ENCODE measurements at places on chromosomes 6 and 20. TPM values are rescaled to one million over a fixed set of nuclear protein-coding genes. Genes with fewer than 3 reads are reported as not detected.
A peak's percentile ranks its signal among the peaks of the same experiment; 100 is the strongest.

Gene TGM3
- total RNA-seq, result not detected

Gene METTL24
- total RNA-seq, result not detected

Gene LRFN2
- total RNA-seq, result not detected

Gene C20orf144
- total RNA-seq, result 0.07 TPM

Gene TAF8
- 17.3 TPM for total RNA-seq

Gene CPXM1
- not detected for total RNA-seq

Gene WFDC5
- 0.51 TPM for total RNA-seq

Gene PNPLA1
- not detected for total RNA-seq

Gene GRIK2
- total RNA-seq, result not detected

Gene XKR7
- total RNA-seq, result not detected

Gene GABBR1
- total RNA-seq, result 12.2 TPM

GRCh38 chr6:136921936-136922684 lies at the start of gene SLC35D3:
TSS of gene SLC35D3 (plus strand) at chr6:136922301. CDS start at chr6:136922429, 128 bp downstream.
- peak; percentile 15 for DNase-seq

DNA sequence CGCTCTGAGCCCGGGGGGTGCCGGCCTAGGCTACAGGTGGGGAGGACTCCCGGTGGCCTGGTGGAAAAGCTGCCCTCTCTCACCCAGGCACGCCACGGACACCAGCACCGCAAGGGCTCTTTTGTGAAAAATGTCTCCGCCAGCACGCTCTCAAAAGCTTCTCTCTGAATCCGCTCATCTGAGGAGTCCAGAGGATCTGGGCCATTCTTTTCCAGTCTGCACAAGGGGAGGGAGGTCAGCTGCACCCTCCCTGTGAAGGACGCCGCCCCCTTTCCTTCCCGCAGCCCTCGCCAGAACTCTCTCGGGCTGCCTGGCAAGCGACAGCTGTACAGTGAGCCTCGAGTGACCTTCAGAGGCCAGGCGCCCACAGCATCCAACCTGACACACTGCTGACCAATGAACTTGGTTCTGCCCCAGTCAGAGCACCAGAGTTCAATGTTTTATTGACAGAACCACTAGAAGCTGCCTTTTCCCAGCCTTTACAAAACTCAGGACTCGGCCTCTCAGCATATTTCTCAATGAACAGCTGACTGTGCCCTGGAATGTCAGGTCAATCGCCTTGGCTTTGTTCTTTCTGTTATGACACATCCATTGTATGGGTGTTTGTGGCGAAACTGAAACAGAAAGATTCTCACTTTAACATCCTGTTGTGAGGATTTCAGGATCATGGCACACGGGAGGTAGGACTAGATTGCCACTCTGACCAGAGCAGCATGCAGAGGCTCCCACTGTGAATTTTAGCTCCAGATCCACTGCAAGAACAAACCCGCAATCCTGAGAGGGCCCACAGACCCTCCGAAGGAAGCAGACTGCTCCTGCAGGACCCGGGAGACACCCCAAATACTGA lies 26.7 kb downstream of the SERPINB9 start:
- DNase-seq, result no peak

- no peak for DNase-seq
Observed at GRCh38 chr6:135159531-135159930, 21.6 kb upstream of the MYB start.

- peak; percentile 53 for DNase-seq
Observed at GRCh38 chr6:6781172-6781872, 192.8 kb downstream of the LY86 start.

- no peak for DNase-seq
Observed at GRCh38 chr6:167108278-167108677, 14.6 kb upstream of the CCR6 start.

GRCh38 chr6:30810813-30811339 lies 66.5 kb upstream of the IER3 start:
- DNase-seq, result peak; percentile 100

DNA sequence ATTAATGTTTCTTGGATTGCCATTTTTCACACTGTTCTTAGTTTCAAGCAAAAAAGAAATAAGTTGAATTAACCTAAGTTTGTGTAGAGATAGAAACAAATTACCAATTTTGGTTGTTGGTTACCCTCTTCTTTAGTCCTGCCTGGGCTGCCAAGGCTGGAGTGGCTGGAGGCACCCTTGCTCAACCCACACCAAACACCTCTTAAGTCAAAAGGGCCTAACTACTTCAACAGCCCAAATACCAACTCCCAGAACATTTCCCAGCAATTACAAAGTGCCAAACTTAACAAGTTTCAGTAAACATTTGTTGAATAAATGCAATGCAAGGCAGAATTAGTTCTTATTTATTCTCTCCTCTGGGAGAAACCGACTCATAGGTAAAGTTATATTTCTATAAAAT lies 38.1 kb upstream of the TMEM181 start:
- DNase-seq, result no peak

GRCh38 chr6:144158133-144158532 lies 7.8 kb downstream of the STX11 start:
- no peak for DNase-seq

GRCh38 chr6:37946057-37946456 lies 126.5 kb downstream of the ZFAND3 start:
- DNase-seq, result no peak

DNA sequence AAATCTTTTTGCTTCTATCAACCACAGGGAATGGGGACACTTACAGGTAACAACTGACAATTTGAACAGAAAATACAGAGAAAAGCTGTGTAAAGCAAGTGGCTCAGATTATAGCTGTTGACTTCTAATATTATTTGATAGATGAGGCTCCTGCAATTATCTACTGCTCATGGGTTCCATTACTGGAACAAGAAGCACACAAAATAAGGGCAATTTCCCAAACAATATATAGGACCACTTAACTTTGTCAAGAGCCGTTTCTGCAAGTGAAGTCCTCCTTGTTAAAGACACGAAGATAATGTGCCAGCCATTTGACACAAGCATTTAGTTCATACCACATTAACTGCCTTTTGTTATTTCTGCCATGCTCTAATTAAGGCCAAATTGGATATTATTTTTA lies 315.5 kb upstream of the ARID1B start:
- DNase-seq, result no peak

DNA sequence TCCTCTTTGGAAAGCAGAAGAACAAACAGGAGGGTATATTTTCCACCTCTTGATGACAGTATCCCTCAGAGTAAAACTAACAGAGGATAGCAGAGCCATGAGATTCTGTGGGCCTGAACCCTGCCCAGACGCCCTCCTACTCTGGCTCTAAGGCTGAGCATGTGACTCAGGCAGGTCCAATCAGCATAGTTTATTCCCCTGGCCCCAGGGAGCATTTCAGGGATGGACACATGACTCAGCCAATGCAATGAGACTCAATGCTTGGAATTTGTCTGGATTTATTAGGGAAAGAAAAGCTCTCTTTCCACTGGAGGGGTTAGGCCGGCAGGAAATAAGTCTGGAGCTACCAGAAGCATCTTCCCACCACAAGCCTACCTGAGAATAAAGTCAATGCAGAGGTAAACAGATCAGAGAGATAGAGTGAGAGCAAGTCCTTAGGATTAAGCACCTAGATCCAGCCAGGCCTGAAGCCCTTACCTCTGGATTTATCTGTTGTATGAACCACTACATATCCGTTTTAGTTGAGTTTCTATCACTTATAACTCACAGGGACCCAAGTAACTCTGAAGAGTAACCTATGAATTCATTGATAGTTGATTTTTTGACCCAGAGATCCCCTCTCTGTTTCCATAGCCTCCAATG lies 68.2 kb upstream of the EYA2 start:
- DNase-seq, result no peak

- peak; percentile 33 for DNase-seq
Observed at GRCh38 chr6:87213364-87213763, 58.0 kb downstream of the ZNF292 start.

- no peak for DNase-seq
Observed at GRCh38 chr6:16491666-16492313, 253.4 kb downstream of the GMPR start.

DNA sequence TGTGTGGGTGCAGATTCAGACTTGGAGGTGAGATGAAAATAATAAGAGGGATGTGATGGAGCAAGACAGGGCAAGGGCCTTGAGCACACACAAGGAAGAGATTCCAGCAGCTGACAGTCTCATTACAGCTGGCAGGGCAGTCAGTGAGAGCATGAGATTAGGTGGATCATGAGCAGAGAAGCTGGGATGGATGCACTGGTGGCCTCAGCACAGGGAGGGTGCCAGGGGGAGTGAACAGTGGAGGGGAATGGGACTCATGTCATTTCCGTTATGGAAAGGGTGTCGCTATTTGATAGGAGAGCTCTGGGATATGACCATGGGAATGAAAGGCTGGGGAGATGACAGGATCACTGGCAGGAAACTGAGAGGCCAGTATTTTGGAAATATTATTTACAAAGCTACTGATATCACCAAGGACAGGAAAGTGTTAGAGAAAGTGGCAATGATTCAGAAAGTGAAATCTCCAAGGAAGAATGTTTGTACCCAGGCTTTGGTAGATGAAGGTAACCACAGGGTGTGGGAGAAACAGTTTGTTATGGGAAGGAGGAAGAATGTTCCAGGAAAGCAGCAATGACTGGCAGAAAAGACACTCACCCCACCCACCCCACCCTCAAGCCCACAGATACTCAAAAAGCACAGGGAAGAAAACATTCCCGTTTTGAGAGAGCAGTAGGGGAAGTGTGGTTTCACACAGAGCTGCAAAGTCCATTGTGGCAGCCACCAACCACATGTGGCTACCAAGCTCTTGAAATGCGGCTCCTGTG lies 214.7 kb upstream of the PROKR2 start:
- DNase-seq, result peak; percentile 45

- DNase-seq, result peak; percentile 9
Observed at GRCh38 chr6:74851596-74851995, 354.3 kb downstream of the COL12A1 start.

- no peak for DNase-seq
Observed at GRCh38 chr6:22062807-22063408, 233.9 kb downstream of the PRL start.

- peak; percentile 19 for DNase-seq
Observed at GRCh38 chr20:45592574-45593189, 13.6 kb upstream of the WFDC8 start.

- no peak for DNase-seq
Observed at GRCh38 chr6:131061751-131062119, 1.3 kb downstream of the EPB41L2 start.

DNA sequence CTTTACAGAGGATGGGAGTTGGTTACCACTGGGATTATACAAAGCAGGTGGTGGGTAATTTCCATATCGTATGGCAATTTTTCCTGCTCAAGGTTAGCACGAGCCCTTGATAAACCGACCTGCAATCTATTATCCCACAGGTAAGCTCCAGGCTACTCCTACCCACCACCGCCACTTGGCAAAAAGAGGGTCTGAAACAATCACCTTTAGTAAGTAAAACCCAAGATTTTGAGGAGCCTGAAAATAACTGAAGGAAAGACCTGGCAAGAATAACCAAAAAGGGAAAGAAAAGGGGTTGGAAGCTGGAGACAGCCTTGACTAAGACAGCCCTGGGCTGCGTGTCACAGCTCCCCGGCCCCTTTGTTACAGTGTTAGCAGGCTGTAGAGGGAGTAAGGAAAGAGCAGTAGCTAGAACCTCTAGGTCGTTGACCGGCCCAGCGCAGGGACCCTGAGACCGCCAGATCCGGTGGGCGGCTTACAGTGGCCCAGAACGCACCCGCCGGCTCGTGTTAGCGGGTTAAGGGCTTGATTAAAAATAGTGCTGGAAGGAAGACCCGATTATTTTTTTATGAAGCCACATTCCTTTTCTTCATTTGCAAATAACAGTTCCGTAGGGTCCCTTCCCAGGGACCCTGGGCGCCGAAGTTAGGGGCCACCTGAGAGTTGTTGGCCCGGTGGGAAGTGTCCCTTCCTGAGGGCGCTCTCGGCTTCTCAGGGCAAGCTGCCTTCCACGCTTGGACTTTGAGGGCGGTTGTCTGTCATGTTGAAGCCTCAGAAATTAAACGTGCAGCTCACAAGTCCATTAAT lies 30.5 kb downstream of the TFAP2B start:
- no peak for DNase-seq

DNA sequence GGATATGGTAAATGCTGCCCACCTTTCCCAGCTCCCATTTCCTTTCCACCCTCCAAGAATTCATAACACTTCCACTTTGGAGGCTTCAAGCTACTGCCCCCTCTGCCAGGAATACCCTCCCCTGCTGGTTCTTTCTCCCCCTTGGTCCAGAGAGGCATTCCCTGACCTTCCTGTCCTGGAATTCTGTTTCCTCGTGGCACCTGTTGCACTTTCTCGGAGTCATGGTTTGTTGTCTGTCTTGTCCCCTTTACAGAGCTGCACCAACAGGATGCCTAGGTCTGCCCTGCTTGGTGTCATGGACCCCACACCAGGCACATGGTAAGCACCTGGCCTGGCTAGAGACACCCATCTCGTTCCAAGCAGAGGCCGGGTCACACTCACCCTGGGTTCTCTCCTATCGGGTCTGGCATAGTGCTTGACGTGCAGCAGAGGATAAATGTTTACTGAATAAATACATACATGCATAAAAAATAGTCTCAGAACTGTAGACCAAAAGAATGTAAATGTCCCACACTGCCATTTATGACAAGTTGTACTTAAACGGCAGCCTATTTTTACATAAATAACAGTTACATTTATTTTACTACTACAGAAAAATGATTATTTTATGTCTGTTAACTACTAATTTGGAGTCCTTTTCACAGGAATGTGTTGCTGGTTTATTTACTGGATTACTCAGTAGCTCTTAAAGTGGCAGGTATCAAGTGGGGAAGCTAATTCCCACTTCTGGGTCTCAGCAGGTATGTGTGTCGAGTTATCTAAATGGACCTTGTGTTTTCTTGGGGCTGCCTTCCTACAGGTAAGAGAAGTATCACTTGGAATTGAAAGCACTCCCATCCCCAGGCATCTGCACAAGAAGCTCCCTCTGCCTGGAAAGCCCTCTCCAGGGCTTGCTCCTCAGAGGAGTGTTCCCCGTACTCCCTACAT lies 69.3 kb downstream of the KIF13A start:
- DNase-seq, result no peak

DNA sequence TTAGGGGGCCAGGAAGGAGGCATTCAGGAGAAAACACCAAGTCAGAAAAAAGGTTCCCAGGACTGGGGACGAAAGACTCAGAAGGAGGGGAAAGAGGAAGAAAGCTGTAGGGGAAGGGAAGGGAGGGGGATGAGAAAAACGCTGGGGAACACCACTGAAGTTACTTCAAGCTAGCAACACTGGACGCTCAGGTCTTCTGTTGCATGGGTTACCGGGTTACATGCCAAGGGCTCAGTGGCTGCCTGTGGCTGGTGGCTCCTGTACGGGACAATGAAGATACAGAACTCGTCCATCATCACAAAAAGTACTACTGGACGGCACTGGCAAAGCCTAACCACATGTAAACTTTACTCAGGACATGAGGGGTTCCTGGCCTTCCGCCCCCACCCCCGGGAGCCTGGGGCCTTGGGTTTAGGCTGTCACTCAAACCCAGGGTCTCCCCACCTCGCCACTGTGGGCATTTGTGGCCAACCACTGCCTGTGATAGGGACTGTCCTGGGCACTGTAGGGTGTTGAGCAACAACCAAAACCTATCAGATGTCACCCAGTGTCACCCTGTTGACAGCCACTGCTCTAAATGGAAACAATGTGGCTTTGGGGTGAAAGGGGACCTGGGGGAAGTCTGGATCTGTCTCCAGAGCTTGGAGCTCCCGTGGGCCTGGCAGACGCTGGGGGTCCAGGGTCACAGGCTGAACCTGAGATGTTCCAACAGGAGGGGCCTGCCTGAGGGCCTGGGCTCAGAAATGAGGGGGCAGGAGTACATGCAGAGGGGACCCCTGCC lies 40.3 kb upstream of the CD93 start:
- DNase-seq, result no peak

- DNase-seq, result no peak
Observed at GRCh38 chr6:147176795-147177194, 27.4 kb upstream of the STXBP5 start.

All from foreskin keratinocyte (primary cell).